ENCODE measurements at places on chromosomes 7 and 10.

GRCh38 chr10:70911386-70911785 is 23.0 kb upstream of the PCBD1 start:
- no peak for DNase-seq

DNA sequence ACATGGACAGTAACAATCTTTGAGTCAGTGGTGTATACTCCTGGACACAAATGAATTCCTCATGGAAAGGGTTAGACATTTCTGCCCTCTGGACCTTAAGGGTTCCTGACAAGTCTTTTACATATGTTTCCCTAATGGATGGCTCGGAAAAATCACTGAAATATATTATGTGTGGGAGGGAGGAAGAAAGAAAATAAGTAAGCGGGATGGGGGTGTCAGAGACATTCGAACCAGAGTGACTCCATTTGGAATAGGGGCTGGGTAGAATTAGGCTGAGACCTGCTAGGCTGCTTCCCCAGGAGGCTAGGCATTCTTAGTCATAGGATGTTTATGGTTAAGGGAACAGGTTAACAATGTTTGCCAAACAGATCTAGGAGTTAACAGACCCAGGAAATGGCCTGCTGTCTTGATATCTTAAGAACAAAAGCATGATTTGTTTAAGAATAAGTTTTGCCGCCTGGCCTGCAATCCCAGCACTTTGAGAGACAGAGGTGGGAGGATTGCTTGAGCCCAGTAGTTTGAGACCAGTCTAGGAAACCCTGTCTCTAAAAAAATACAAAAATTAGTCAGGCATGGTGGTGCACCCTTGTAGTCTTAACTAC is 1241.7 kb downstream of the TYW1 start:
- no peak for DNase-seq

DNA sequence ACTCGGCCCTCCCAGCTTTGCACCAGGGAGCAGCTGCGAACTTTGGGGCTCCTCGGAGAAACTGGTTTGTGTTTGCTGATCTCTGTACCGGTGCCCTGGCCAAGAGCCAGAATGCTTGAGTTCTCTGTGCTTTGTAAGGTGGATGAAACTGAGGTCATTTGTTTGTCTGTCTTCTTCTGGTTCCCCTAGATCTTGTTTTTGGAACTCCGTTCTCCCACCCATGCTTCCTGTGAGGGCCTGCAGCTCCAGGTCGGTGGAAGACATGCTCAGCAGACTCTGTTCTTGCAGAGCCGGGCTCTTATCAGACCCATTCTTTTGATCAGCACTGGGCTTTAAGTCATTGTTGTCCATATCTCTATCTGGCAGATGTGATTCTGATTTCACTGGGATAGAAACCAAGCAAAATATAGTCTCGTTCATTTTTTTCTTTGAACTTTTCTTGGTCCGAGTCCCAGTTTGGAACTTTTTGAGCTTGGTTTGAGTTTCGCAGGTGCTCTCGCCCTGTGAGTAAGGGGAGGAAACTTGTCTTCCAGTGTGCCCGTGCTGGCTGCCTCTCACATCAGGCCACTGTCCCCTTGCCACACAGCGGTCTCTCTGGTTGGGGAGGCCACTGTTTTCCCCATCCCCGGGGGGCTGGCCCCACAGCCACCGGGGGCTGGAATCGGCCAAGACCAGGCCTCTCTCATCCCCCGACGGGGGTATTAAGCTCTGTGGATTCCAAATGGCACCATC is 31.2 kb downstream of the JCAD start:
- no peak for DNase-seq

DNA sequence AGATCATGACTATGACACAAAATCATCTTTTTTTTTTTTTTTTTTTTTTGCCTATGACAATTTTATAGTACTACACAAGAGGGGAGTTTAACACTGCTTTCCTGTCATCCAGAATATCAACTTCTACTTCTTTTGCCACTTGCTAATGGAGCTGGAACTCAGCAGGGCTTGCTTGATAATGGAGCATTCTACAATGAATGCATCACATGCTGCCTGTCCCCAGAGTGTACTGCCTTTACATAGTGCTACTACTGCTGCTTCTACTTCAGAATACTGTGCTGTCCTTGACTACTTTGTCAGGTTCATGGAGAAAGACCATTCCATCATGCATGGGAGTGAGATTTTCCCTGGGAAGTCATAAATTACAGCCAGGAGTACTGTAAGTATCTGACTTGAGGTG is 338.6 kb upstream of the SEMA3A start:
- no peak for DNase-seq

- no peak for DNase-seq
Observed at GRCh38 chr7:44071726-44072363, 6.5 kb upstream of the PGAM2 start.

- no peak for DNase-seq
Observed at GRCh38 chr7:98641646-98642500, 24.8 kb downstream of the NPTX2 start.

- no peak for DNase-seq
Observed at GRCh38 chr10:74156919-74157289, 5.9 kb downstream of the ADK start.

DNA sequence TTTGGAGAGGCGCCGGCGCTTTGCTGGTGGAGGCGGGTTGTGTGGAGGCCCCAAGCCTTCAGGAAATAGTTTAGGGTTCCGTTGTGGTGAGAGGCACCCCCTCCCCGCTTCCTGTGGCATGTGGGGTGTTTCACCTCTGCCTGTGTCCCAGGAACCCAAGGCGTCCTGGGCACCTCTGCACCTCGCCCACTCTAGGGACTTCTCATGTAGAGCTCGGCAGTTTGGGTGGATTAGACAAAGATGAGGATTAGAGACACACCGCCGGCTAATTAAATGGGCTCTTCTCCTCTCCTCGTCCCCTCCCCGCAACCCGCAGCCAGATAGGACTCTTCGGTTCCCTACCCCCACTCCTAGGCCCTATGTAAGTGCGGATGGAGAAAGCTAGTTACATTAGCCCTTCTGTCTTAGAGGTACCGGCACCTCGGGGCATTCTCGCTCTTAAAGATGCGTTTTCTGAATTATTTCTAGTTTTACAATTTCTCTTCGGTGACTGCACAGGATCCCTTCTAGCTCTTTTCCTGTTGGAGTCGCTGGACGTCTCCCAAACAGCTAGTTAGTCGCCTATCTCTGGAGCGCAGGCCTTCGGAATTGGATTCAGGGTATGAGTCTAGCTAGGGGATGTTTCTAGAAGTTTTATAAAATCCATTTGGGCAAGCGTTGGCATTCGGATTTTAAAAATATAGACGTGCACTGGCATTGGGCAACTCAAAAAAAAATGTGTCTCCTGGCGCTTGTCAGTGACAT is 7.8 kb downstream of the PTF1A start:
- DNase-seq, result no peak

- DNase-seq, result no peak
Observed at GRCh38 chr7:143811-144453, 48.4 kb upstream of the FAM20C start.

DNA sequence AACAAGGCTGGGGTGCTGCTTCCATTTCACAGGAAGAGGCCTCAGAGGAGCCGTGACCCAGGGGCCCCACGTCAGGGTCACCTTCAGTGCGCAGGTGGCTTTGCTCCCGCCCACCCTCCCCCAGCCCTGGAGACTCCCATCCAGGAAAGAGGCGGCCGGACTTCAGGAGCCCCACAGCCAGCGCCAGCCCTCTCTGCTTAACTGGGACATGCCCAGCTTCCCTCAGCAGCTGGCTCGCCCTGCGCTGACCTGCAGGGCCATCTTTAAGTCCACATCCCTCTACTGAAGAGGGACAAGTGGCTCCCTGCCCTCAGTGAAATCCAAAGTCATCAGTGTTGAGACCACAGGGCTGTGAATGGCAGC is 141.9 kb upstream of the PPP2R2D start:
- DNase-seq, result no peak

DNA sequence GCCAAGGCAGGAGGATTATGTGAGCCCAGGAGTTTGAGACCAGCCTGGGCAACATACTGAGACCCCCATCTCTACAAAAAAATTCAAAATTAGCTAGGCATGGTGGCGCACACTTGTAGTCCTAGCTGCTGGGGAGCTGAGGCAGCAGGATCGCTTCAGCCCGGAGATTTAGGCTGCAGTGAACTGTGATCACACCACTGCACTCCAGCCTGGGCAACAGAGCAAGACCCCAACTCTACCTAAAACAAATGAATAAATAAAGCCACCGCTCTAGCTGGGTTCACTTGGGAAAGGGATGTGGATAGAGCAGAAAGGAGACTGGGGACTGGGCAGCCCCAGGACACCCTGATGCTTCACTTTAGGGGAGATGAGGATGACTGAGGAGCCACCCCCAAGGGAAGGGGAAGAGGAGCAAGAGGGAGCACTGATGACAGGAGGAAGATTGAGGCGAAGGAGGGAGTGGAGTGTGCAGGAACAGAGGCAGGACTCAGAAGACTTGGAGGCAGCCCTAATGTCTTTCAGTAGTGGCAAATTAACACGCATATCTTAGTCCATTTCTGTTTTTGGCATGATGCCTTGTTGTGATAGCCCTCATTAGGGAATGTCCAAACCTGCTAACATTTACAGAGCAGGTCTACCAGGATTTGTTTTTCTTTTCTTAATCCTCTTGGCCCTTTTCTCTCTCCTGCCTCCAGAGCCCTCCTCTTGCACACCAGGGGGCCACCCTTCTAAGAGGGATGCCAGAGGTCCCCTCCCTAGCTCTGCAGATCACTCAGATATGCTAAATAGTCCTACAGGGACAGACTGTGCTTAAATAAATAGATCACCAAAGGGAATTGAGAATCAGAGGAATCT is 88.3 kb downstream of the C10orf105 start:
- no peak for DNase-seq

DNA sequence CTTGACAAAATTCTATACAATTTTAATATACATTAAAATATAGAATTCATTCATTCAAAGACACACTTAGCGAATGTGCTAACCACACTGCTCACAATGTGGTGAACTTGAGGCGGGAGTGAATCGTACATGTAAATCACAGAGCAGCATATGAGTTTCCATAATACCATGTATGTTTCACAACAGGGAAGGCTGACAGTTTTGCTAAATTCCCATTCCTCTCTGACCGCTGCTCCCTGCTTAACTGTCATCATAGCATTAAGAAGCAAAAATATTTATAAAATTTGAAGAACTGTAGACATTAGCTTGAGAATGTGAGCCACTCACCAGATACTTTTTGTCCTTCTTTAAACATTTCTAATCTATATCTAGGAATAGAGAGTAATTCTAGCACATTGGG is 763.3 kb downstream of the MAGI2 start:
- no peak for DNase-seq

DNA sequence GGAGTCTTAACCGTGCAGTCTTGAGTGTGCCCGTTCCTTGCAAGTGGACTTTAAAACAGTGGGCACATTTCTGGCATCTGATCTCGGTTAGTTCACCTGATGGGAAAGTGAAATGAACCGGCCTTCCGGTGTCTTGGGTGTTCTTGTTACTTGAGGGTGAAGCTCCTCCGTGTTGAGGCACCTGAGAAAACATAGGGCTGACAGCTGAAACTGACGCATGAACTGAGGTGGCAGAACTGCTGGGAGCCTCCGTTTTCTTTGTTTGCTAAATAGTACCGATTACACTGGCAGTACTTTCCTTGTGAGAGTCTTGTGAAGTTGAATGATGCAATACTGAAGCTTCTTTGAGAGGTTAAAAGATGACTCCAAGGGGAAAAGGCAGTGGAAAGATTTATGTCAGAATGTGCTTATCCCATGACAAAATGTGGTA is 62.8 kb upstream of the SAMD8 start:
- DNase-seq, result no peak

DNA sequence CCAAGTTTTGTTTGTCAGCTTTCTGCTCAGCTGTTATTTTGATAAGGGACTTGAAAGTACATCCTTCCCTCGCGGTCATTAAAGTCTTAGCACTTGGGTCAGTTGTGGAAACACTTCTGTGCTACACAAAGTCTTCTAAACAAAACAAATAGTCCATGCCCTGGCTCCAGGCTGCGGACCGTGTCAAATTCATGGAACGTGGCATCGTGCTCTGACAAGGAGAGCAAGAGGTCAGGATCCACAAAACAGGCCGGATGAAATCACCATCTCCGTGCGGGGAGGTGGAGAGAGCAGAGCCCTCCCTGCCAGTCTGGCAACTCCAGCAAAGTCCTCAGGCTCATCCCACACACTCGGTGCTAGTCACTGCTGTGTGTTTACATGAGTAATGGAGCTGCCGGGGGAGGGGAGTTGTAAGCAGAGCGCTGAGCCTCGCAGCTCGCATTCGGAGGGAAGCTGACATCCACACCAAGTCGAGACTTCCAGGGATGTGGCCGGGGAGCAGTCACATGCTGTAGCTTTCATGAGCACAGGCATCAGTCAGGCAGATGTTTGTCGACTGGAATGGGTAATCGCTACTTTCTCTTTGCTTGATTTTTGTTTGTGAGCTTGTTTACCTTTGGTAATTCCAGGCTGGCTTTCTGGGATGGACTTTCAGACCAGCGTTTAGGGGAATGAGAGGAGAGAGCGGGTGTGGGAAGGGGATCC is 147.6 kb downstream of the ARID5B start:
- no peak for DNase-seq

DNA sequence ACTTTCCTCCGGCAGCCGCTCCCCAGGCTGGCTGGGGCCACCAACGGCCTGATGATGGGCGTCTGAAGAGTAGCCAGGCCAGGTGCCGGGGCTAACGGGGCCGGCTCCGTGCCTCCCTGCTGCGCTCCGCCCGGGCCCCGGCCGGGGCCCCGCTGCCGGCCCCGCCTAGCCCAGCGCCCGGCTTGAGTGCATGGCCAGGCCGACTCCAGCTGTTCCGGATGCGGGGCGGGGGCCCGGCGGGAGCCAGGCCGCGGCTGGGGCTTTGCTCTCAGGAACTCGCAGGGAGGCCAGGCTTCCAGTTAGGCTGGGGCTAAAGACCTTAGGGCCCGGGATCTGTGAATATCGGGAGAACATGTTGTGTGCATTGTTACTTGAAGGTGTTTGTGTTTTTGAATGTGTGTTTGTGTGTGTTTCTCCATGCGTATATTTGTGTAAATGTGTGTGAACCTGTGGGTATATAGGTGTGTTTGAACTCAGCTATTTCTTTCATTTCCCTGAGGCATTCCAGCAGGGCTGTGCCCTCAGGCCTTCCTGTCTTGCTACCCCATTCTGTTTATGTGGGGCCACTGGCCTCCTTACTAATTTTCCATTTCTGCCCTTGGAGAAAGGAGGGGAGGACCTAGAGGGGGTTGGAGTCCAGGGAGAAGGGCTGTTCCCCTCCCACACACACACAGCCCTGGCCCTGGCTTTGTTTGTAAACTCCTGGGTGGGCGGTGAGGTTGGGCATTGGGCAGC is 1.1 kb upstream of the LBX1 start:
- no peak for DNase-seq

- DNase-seq, result no peak
Observed at GRCh38 chr7:28329661-28330363, 82.5 kb upstream of the CREB5 start.

GRCh38 chr10:69968830-69969229 is 83.8 kb upstream of the MACROH2A2 start:
- no peak for DNase-seq

- no peak for DNase-seq
Observed at GRCh38 chr10:103781329-103782061, 73.9 kb downstream of the SH3PXD2A start.

- DNase-seq, result no peak
Observed at GRCh38 chr10:61986382-61986781, 84.9 kb downstream of the ARID5B start.
